ENCODE measurements at places on chromosomes 3 and 15.

DNA sequence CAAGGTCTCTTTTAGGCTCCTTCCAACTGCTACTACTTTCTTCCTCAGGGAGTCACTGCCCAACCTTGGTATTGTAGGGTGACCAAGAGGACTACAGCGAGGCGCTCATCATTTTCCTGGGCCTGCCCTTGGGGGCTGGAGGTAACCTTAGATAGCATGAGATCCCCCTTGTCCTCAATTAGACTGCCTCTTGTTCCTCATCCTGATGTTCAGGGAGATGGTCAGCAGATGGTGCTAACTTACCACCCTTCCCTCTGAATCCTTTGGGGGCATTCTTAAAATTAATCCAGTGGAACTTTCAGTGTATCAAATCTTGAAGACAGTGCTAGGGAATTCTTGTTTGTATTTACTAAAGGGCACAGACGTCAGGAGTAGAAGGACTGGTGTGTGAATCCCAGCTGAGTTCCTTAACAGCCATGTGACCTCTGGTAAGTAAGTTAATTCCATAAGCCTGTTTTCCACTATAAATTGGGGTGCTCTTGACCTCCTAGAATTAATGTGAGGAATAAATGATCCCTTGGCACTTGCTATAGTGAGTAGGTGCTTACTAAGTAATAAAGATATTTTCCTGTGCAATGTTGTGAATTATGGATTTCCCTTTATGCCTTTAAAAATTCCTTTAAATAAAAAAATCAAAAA lies 4.1 kb upstream of the CLPX start:
- no peak for DNase-seq
- no peaks in the 10 kb centered on the region for H3K36me3 ChIP-seq
- no peaks in the 10 kb centered on the region for H3K27me3 ChIP-seq
- no peaks in the 10 kb centered on the region for H3K4me1 ChIP-seq
- H3K4me3 ChIP-seq: no peak overlapping the region
- H3K27ac ChIP-seq: no peak overlapping the region

DNA sequence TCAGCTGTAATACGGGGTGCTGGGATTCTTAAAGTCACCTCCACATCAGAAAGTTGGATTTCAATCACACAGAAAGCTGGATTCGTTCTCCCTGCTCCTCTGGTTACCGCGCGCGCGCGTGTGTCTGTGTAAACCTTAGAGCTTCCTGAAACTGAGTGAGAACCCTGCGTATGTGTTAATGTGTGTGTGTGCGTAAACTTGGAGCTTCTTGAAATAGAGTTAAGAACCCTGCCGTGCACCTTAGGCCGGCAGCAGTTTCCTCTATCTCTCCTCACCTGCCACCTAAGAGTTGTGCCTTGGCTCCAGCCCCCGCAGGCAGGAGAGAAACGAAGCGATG lies 531 bp downstream of the LZTFL1 start:
- H3K4me3 ChIP-seq: peak overlapping the region; percentile 90
- no peak overlapping the region for H3K27ac ChIP-seq
- no peaks in the 10 kb centered on the region for H3K36me3 ChIP-seq
- no peaks in the 10 kb centered on the region for H3K4me1 ChIP-seq
- H3K27me3 ChIP-seq: no peaks in the 10 kb centered on the region

DNA sequence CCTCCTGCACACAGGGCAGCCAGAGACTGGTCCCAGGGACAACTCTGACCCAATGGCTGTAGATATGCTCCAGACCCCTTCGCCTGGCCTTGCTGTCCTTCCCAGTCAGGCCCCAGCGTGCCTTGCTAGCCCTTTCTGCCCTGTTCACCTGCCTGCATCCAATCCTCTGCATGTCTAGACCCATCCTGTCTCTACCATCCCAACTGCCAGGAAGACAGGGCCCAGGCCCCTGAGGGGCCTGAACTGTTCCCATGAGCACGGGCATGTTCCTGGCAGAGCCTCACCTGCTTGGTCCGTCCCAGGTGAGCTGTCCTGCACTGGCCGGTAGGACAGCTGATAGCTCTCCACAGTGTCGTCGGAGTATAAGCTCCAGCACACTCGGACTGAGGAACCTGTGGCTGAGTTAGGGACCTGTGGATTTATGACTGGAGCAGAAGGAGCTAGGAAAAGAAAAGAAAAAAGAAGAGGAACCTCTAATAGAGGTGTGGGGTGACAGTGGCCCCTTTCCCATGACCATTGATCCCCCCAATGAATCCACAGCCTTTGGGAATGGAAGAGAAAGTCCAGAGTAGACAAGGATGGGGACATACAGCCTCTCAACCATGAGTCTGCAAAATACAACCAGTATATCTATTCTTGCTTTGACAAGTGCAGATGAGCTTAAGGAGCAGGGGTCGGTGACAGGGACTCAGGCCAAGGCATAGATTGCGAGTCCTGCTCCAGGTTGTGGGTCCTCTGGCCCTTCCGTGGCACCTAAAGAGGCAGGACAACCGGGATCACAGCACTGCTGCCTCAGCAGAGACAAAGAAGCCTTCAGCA lies 33.9 kb downstream of the FSD2 start:
- H3K4me1 ChIP-seq: no peaks in the 10 kb centered on the region
- no peaks in the 10 kb centered on the region for H3K36me3 ChIP-seq
- no peaks in the 10 kb centered on the region for H3K27me3 ChIP-seq
- H3K27ac ChIP-seq: no peak overlapping the region
- H3K4me3 ChIP-seq: no peak overlapping the region

- no peak for DNase-seq
- no peaks in the 10 kb centered on the region for H3K27me3 ChIP-seq
- H3K27ac ChIP-seq: no peak overlapping the region
- H3K4me3 ChIP-seq: no peak overlapping the region
These were observed 188.3 kb downstream of the PLCH1 start for GRCh38 chr3:155556531-155556930.

- no peaks in the 10 kb centered on the region for H3K36me3 ChIP-seq
- H3K27me3 ChIP-seq: no peaks in the 10 kb centered on the region
- no peak for DNase-seq
- H3K4me1 ChIP-seq: no peaks in the 10 kb centered on the region
- no peak overlapping the region for H3K27ac ChIP-seq
These were observed 50.4 kb upstream of the IGSF11 start for GRCh38 chr3:119085070-119085439.

DNA sequence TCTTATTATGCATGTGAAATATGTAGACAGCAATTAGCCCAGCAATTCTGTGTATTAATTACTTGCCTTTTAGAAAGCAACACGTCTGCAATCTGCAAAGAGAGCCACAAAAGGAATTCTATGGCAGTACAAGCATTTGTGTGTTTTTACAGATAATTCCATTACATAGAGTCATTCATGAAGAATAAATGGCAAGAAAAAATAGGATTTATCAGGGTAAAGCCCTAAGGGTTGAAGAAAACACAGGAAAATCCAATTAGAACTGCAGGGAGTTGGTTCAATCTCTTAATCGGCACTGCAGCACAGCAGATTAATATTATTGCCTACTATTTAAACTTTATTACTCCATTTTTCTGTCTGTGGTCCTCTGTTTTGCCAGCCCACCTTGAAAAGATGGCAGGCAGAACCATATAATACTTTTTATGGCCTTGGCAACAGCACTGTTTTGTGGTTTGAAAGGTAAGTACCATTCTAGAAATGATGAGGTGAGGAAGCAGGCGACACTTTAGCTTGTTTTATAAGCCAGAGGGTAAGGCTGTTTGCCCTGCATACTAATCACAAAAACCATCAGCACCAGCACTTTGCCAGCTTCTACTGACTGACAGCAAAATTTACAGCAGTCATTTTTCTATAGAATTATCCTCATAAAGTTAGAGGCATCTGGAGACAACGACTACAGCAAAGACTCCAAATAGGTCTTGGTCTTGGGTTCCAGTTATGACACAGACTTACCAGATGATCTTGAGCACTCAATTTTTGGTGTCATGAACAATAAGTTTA lies 638.2 kb upstream of the NAALADL2 start:
- H3K27ac ChIP-seq: no peak overlapping the region
- H3K27me3 ChIP-seq: no peaks in the 10 kb centered on the region
- no peaks in the 10 kb centered on the region for H3K36me3 ChIP-seq
- no peak for DNase-seq

DNA sequence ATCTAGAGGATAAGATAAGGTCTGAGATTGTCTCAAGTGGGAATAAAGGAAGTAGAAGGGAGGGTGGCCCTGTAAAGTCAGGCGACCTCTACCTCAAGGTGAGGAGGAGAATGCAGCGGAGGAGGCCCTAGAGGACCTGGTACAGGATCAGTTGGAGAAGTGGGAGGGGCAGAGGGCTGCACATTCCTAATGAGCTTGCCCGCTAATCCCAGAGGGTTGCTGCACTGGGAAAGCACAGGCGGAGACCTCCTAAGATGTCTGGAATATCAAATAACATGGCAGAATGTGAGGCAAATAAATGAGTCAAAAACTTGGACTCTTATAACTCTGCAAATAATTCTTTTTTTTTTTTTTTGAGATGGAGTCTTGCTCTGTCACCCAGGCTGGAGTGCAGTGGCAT lies 30.2 kb upstream of the VPS8 start:
- H3K4me1 ChIP-seq: peaks cover 3% of the 10 kb centered on the region
- H3K36me3 ChIP-seq: no peaks in the 10 kb centered on the region
- no peak overlapping the region for H3K4me3 ChIP-seq
- no peak overlapping the region for H3K27ac ChIP-seq
- DNase-seq: peak; percentile 21

- no peaks in the 10 kb centered on the region for H3K36me3 ChIP-seq
- DNase-seq: no peak
- H3K4me1 ChIP-seq: no peaks in the 10 kb centered on the region
- no peak overlapping the region for H3K27ac ChIP-seq
These were observed 22.3 kb upstream of the CDCP1 start for GRCh38 chr3:45168451-45168850.

DNA sequence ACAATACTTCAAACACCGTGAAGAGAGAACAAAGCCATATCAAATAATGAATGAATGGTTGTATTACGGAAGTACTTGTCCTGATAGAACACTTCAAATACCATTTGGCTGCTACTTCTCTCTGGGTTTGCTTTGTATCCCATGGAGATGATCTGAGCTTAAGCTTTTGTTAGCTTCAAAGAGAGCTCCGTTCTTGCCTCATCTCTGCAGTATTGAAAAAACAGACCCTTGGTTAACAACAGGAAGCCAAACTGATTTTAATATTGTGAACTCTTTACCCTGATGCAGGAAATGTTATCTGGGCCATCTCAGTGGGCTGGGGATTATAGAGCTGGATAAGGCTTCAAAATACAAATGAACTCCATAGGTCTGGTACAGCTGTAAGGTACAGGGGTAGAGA lies 101.0 kb downstream of the CHL1 start:
- DNase-seq: no peak
- no peaks in the 10 kb centered on the region for H3K4me1 ChIP-seq
- H3K4me3 ChIP-seq: no peak overlapping the region
- H3K27me3 ChIP-seq: no peaks in the 10 kb centered on the region

DNA sequence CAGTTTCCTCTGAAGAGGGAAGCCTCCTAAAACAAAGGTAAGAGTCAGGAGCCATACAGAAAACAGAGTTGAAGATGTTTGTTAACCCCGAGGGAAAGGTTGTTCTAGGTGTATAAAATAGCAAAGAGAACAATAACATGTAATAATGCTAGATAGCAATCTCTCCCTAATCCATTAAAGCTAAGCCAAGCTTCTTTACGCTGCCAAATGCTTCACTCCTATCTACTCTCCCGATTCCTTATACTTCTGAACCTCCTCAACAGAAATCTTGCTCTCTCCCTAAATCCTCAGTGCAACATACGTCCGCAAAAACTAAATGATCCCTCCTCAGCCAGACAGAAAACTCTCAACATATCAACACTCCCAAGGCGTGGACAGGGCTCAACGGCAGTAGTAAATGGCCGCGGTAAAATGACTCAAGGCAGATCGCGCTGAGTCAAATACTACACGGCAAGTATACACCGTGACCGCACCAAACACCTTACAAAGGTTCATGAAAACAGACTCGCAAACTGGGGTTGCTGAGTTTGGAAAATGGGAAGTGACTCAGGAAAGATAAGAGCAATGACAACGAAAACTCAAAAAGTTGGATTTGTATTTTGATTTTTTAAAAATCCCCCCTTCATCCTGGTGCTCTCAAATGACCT lies 682 bp downstream of the CLDND1 start:
- DNase-seq: peak; percentile 52
- H3K4me1 ChIP-seq: no peaks in the 10 kb centered on the region
- no peaks in the 10 kb centered on the region for H3K27me3 ChIP-seq
- no peaks in the 10 kb centered on the region for H3K36me3 ChIP-seq

DNA sequence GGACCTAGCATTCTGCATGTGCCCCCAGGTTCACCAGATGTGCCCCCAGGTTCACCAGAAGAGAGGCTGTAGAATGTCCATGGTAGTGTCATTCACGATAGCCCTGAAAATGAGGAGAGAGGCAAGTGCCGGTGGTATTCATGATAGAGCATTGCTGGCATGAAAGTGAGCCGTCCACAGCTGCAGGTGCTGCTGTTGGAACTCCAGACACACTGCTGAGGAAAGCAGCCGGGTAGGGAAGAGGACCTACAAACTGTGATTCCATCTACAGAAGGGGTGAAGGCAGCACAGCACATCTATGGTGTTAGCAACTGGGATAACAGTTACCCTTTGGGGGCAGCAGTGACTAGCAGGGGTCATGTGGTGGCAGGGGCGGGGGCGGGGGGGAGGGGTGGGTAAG lies 125.0 kb upstream of the PLXNA1 start:
- DNase-seq: no peak
- H3K4me3 ChIP-seq: no peak overlapping the region
- no peaks in the 10 kb centered on the region for H3K27me3 ChIP-seq
- no peaks in the 10 kb centered on the region for H3K4me1 ChIP-seq
- H3K36me3 ChIP-seq: no peaks in the 10 kb centered on the region
- H3K27ac ChIP-seq: no peak overlapping the region

DNA sequence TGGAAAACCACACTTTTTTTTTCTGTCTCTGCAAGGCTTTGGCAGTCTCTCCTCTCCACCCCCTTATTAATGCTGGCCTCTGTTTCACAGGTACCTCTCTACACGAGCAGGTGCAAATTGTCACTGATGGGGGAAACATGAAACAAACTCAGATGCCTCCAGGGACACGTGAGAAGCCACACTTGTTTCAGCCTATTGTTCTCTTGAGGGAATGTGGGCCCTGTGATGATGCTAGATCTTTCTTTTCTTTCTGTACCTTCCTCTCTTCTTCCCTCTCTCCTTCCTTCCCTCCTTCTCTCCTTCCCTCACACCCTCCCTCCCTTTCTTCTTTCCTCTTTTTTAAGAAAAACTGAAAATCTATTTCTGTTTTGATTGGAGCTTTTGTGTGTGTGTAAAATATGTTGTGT lies 5.7 kb upstream of the BLM start:
- no peaks in the 10 kb centered on the region for H3K4me1 ChIP-seq
- no peaks in the 10 kb centered on the region for H3K36me3 ChIP-seq
- H3K27ac ChIP-seq: no peak overlapping the region
- no peak for DNase-seq
- no peak overlapping the region for H3K4me3 ChIP-seq

DNA sequence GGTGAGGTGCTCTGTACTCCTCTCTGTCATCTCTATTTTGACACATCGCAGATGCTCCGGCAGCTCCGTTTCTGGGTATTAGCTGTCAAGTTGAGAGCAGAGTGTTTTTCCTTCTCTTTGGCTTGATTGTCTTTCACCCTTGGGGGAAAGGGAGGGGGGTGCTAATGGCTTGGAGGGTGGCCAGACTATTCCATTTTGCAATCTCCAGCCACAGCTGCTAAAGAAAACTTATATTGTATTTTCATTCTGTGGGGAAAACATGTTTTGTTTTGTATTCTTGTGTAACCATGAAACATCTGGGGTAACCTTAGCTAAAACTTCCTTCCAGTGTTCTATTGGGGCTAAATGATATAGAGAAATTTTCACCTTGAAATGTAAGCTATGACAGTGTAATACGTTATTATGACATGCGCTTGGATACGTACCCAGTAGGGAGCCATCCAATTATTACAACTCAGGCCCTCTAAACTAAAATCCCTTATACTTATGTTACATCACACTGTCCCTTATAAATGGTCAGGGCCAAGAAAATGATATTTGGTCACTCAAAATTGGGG lies 14.0 kb upstream of the LARP6 start:
- no peaks in the 10 kb centered on the region for H3K36me3 ChIP-seq
- no peaks in the 10 kb centered on the region for H3K27me3 ChIP-seq
- no peaks in the 10 kb centered on the region for H3K4me1 ChIP-seq
- no peak for DNase-seq
- no peak overlapping the region for H3K4me3 ChIP-seq

All from right lobe of liver (tissue), 6 donors.